Left renal pelvis (tissue), 4 donors: ENCODE measurements at places on chromosomes 4 and X. TPM values are rescaled to one million over a fixed set of nuclear protein-coding genes. Genes with fewer than 3 reads are reported as not detected.

DNA sequence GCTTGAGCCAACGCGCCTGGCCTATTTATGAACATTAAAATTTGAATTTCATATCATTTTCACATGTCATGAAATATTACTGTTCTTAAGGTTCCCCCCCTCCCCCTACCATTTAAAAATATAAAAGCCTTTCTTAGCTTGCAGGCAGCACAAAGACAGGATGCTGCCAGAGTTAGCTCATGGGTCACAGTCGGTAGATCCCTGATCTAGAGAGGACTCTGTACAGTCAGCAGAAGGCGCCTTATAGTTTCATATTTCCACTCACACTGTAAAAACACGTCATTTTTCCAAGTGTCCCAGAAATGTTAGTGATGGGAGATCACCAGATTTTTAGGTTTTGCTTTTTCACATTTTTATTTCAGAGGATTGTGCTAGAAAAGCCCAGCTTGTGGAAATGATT is 12.2 kb downstream of the NOCT start:
- no peak for DNase-seq

DNA sequence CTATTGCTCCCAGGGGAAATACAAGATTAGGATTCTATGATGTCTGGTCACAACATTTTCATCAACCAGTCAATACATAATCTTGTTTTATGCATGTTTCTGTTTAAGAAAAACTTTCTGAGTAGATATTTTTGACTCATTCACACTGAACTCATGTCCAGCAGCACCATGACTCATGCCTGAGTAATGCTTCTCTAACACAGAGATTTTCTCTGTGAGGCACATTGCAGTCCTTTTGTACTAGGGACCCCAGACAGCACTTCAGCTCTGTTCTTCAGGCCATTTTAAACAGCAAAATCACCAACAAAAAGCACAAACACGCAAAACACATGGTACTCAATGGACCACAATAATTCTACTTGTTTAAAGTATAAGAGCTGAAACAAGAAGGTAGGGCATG is 83.6 kb downstream of the MXRA5 start:
- DNase-seq, result no peak

DNA sequence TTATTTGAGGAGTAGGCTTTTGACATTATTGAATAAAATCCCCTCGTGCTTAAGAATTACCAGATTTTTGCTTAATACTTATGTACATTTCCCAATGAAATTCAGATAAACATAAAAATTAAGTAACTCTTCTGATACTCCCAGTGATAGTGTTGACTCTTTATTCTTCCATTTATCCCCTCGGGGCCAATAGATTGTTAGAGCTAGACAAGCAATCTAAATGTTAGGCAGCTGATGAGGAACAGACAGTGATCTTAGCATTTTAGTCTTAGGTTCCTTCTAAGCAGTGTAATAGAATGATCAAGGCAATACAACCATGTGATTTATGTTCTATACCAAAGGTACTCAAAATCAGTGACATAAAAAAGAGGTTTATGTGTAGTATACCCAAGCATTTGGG is 68.7 kb downstream of the USP9X start:
- DNase-seq, result no peak

DNA sequence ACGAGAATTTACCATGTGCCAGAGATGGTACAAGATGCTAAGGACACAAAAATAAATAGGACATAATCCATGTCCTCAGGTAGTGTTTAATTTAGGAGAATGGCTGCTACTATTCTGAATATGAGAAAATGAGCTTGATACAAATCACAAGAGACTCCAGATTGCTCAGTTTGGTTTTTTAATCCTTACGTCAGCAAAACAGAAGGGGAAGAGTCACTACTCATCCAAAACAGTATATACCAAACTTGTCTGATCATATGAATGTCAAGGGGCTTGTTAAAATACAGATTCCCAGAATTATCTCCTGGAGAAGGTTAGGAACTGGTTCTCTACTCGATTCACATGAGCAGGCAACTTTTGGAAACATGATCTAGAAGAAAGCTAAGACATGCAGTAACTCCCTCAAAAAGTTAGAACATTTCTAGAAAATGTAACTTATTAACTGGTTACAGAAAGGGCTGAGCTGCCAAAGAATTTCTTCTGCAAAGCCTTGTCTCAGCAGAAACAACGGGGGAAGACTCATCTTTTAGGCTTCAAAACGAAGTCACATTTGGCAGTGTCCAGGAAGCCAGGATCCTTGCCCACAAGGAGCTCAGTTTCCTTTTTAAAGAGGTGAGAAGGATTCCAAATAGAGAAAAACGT is 3.4 kb downstream of the AIFM1 start:
- no peak for DNase-seq

CITED1 gene
- polyA plus RNA-seq, result 16.9 TPM

GAGE12F gene
- polyA plus RNA-seq, result not detected

PDGFRA gene
- polyA plus RNA-seq, result 233 TPM

RAI2 gene
- polyA plus RNA-seq, result 12.1 TPM

- DNase-seq, result no peak
Measured at GRCh38 chr4:95549246-95550114, 707 bp upstream of the UNC5C start.

GRCh38 chr4:181319629-181320028 is 923.6 kb upstream of the TENM3 start:
- no peak for DNase-seq

GRCh38 chr4:128483816-128484215 is 196.2 kb upstream of the PGRMC2 start:
- no peak for DNase-seq

DNA sequence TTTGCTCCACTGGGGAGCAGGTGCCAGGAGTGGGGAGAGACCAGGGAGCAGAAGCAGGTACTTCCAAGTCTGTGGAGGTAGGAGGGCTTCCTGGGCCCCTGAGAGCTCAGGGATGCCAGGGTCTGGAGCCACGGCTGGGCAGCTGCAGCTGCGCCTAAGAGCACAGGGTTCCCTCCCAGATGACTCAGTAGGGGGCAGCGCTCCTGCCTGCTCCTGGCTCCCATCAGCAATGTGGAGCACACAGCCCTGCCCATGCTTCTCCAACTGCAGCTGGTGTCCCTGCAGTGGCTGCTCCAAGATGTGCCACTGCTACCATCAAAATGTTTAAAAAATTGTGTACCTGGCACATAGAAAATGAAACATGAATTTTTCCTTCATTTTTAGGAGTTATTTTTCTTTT is 1028.2 kb downstream of the PCDH7 start:
- DNase-seq, result no peak

DNA sequence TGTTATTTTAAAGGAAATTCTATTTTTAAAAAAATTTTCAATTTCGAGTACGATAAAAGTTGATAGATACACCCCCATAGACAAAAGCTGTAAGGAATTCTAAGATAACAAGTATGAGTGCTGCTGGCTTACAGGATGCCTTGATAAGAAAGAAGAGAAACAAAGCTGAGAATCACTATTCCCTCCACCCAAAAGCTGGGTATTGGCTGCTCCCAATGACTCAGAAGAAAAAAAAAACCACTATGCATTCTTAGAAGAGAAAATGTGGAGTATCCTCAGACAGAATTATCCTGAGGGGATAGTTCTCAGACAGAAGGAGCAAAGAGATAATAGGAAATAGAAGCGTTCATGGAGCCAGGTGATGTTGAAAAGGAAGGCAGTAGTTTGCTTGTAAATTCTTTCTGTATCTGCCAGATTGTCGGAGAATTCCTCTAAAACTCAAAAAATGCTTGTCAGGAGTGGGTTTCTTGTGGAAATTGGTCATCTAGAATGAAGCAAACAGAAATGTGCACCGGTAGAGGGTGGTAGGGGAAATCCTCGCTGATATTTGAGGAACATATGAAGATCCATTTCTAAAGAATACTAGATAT is 217.5 kb upstream of the ADAMTS3 start:
- DNase-seq, result no peak

CCDC158 gene
- polyA plus RNA-seq, result 0.82 TPM

DNA sequence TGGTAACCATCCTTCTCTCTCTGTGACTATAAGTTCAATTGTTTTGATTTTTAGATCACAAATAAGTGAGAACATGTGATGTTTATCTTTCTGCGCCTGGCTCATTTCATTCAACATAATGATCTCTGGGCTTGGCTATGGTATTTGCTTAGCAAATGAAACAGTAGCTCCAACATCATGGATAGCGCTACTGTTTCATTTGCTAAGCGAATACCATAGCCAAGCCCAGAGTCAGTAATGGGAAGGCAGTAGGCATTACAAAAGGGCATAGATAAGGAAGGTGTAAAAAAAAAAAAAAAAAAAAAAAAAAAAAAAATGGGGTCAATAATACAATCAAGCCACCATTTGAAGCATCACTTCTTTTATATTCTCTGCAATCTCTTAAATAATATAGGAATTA is 469.0 kb upstream of the ATOH1 start:
- DNase-seq, result no peak

DNA sequence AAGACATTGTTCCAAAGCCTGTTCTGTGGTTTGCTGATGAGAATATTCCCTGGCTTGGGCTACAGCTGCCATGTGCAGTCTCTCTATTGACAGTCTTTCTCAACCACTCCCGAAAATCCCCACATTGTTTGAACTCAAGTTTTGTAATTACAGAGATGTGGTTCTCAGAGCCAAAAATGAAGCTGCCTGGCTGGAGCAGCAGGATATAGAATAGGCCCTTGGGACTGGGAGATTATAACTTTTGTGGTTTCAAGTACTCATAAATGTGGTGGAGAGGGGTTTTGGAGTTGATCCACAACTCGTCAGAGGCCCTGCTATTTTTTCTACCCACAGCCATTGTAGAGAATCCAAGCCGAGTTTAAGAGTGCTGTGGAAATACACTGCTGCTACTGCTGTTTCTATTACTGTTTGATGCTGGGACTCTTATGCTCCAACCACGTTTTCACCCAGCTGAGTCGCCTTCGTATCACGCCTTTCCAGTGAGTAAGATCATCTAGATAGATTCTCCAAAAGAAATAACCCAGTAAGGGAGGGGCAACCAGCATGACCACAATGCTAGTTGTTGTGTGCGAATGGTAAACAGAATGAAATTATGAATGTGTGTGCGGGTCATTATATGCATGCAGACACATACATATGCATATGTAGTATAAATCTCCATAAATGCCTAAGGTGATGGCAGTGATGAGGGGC is 57.1 kb upstream of the ATXN3L start:
- no peak for DNase-seq

GRCh38 chrX:40570346-40571093 is 10.2 kb upstream of the ATP6AP2 start:
- no peak for DNase-seq

CSN1S1 gene
- polyA plus RNA-seq, result 0.23 TPM
